CD4-positive, alpha-beta T cell treated with Interleukin-4 for 4 hours (primary cell): ENCODE measurements at places on chromosomes 4 and X.

- no peak for DNase-seq
These were observed 96.2 kb upstream of the KLHL13 start for GRCh38 chrX:118212817-118213183.

- DNase-seq, result peak; percentile 97
These were observed 58.5 kb downstream of the TSC22D3 start for GRCh38 chrX:107716816-107717700.

- peak; percentile 69 for DNase-seq
These were observed 86.4 kb downstream of the CBR4 start for GRCh38 chr4:168923526-168924194.

DNA sequence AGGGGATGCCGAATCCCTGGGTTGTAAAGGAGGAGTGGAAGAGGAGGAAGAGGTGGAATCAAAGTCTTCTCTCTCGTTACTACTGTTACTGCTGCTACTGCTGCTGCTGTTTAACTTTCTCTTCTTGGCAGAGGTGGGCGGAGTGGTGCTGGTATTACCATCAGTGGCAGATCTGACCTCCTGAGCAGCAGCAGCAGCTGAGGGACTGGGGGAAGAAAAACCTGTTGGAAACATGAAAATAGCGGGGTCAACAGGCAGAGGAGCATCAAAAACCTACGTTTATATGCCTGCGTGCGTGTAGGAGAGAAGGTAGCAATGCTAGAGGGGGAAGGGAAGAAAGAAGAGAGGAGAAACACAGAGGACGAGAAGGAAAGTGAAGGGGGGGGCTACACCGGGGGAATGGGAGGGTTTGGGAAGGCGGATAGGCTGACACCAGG lies 339 bp downstream of the CUL4B start:
- DNase-seq, result peak; percentile 20

GRCh38 chrX:8864161-8864560 lies 63.0 kb upstream of the FAM9A start:
- no peak for DNase-seq

GRCh38 chrX:36978886-36979285 lies 29.3 kb upstream of the FAM47C start:
- DNase-seq, result no peak

DNA sequence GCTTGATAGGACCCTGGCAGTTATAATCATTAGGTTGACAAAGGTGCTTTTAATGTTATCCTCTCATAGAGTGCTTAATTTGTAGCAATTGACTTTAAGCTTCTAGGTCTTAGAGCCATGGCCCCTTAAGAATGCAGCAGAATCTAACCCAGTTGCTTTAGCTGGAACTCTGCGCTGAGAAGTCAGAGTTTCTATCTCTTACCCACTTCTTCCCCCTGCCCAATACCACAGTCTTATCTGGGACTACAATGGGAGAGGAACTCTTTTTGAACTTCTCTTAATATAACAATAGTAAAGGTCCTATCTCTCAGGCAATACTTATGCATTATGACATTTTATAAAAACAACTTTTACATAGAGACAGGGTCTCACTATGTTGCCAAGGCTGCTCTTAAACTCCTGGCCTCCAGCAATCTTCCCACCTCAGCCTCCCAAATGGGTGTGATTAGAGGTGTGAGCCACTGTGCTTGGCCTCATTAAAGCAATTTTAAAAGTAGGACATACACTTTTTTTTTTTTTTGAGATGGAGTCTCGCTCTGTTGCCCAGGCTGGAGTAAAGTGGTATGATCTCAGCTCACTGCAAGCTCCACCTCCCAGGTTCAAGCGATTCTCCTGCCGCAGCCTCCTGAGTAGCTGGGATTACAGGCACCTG lies 1.8 kb downstream of the TLR10 start:
- no peak for DNase-seq

DNA sequence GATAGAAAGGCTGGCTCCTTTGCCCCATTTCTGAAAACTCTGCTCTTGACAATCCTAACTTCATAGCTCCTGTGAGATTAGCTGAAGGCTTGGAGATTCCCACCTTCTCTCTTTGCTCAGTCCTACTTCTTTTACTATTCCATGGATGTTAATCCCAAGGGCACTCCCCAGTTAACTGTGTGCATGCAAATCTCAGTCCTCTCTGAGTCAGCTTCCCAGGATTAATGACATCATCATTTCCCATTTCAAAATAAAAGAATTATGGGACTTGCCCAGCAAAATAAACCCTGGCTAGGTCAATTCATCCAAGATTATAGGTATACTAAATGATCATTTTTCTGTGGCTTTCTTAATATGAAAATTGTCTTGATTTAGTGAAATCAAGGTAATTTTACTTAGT lies 328.6 kb upstream of the NR3C2 start:
- no peak for DNase-seq

GRCh38 chr4:185792384-185793115 lies 19.4 kb downstream of the SORBS2 start:
- no peak for DNase-seq

DNA sequence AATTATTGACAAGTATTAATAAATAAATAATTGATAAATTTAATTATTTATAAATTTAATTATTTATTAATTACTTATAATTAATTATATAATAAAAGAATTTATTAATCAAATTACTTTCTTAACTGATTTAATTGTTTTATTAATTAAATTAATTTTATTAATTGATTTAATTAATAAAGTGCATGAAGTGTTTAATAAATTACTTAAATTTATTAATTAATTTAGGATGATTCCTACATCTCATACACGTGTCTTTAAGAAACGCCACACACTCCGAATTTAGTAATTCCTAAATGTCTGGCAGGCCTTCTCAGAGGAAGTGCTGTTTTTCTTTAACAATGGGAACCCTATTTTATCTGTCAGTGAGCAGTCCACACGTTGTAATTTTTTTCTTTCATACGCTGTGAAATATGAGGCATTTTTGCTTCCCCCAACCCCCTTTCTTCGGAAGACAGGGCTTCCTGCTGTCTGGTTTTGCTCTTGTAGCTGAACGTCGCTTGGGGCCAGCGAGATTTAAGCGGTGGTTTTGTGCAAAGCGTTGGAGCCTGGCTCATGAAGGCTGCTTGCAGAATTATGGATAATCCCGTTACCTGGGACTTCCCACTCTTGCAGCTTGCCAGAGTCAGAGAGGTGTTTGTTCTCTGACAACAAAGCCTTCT lies 46.8 kb downstream of the CRLF2 start:
- peak; percentile 19 for DNase-seq

- DNase-seq, result no peak
These were observed 567.7 kb downstream of the KCNIP4 start for GRCh38 chr4:21380861-21381260.

DNA sequence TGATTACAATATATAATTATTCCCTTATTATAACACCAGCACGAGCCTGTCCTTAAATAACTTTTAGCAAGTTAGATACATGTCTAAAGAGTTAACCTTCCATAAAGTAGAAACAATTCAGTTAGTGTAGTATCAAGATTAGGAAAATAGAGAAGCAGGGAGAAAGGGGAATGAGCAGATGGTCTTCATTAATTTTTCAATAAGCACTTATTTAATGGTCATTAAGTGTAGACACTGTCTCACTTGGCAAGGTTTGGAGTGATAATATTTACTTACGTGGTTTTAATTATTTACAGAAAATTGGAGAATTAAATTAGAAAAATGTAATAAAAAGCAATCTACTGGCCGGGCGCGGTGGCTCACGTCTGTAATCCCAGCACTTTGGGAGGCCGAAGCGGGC lies 99.7 kb downstream of the PDS5A start:
- DNase-seq, result no peak

GRCh38 chr4:121108557-121108956 lies 36.2 kb upstream of the NDNF start:
- DNase-seq, result no peak
